ENCODE measurements at places on chromosomes 5 and 9. TPM values are rescaled to one million over a fixed set of nuclear protein-coding genes. Genes with fewer than 3 reads are reported as not detected.

Gene PCDHGB5
- total RNA-seq, result 0.35 TPM

- H3K27ac ChIP-seq, result no peak overlapping the region
- H3K4me3 ChIP-seq, result no peak overlapping the region
- H3K27me3 ChIP-seq, result peaks cover 33% of the 10 kb centered on the region
These were observed 77.8 kb upstream of the SHISAL2B start for GRCh38 chr5:64612344-64612961.

Gene NRG2
- total RNA-seq, result not detected

DNA sequence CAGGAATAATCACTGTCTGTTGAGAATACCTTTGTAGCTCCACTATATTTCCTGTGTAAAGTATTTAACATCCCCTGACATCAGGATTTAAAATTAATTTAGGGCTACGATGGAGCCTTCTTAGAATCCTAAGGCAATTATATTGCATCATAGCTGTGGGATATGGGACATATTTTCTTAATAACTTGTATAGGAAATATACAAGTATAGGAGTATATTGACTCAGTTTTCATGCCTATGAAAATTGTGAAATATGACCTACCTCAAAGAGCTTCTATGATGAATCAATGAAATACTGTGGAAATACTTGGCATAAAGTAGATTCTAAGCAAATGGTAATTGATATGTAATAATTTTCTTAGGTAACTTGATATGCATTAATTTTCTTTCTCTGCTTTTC is 221.0 kb upstream of the KLF4 start:
- H3K4me1 ChIP-seq, result no peaks in the 10 kb centered on the region
- no peak for DNase-seq
- H3K4me3 ChIP-seq, result no peak overlapping the region
- no peaks in the 10 kb centered on the region for H3K27me3 ChIP-seq

Gene SPINK1
- total RNA-seq, result not detected

Gene CNTNAP3
- not detected for total RNA-seq

Gene IL7R
- 1,128 TPM for total RNA-seq

Data from T-helper 17 cell (primary cell).